Stimulated activated naive CD8-positive, alpha-beta T cell treated with anti-CD3 and anti-CD28 coated beads, Interleukin-15, amount 100 ng/mL, for 72 hours (primary cell): ENCODE measurements at places on chromosomes 1 and 21.

DNA sequence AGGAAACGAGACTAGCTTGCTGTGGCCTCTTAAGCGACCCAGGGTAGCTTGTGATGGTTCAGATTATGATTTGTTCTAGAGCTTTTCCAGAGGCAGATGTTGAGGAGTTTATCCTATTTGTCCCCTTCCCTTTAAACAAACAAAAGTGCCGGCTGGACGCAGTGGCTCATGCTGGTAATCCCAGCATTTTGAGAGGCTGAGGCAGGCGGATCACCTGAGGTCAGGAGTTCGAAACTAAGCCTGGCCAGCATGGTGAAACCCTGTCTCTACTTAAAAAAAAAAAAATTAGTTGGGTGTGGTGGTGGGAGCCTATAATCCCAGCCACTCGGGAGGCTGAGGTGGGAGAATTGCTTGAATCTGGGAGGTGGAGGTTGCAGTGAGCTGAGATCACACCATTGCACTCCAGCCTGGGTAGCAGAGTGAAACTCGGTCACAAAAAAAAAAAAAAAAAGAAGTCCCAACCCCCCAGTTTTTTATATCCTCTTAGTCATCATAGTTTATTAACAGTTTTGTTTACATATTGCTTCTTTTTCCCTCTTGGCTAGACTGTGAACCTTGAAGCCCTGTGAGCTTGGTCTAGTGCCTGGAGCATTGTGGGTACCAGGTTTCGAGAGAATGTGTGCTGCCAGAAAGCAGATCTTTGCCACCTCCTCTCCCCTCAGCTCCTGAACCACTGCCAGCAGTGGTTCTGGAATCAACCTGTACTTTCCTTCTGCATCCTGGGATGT lies 29.8 kb downstream of the MAPKAPK2 start:
- DNase-seq, result no peak

DNA sequence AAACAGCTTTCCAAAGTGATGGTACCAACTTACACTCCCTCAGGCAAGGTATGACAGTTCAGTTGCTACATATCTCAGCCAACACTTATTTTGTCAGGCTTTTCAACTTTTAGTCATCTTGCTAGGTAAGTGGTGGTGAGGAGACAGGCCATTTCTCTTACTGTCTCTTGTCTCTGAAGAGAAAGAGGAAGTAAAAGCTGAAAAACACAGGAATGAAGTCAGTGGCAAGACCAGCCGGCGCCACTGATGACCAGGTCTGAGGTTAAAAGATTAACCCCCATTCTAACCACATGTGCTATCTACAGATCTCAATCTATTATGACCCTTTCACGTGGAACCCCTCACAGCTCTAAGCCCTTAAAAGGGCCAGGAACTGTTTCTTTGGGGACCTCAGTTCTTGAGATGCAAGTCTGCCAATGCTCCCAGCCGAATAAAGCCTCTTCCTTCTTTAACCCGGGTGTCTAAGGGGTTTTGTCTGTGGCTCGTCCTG lies 4.2 kb downstream of the ADCY10 start:
- DNase-seq, result no peak

- DNase-seq, result no peak
These were observed 197.2 kb downstream of the HLX start for GRCh38 chr1:221076391-221076811.

- DNase-seq, result no peak
These were observed 441.7 kb downstream of the PRDM2 start for GRCh38 chr1:14141656-14142055.

GRCh38 chr1:22253012-22253790 lies 110.3 kb upstream of the WNT4 start:
- no peak for DNase-seq

GRCh38 chr1:1540090-1540817 lies at the start of gene TMEM240:
TMEM240 (minus strand) TSS chr1:1540624; CDS start chr1:1540346, 278 bp downstream.
- peak; percentile 39 for DNase-seq

GRCh38 chr1:41776891-41777441 lies 141.8 kb downstream of the HIVEP3 start:
- DNase-seq, result no peak
